ENCODE measurements at places on chromosomes 11 and 22.

- DNase-seq, result peak; percentile 60
Measured at GRCh38 chr11:30196400-30197206, 34.2 kb upstream of the FSHB start.

- no peak for DNase-seq
Measured at GRCh38 chr11:70100791-70101190, 22.7 kb downstream of the ANO1 start.

DNA sequence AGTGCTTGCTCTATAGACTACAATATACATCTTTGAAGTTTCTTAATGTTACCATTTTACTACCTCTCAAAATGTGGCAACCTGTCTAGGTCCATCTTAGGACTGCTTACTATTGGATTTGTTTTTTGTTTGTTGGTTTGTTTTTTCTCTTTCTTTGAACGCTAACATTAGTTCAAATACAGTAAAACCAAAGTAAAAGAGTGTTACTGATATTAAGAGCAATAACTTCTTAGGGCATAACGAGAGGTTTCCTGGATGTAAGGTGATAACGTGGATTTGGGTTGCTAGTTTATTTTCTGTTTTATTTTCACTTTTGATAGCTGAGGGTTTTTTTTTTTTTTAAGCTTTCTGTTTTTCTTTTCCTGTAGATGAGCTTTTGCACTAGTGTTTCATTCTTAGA, 43.6 kb downstream of the TMEM135 start:
- no peak for DNase-seq

GRCh38 chr11:122690801-122691548, 35.5 kb downstream of the UBASH3B start:
- DNase-seq, result no peak

GRCh38 chr11:128620309-128621100, 33.1 kb upstream of the ETS1 start:
- DNase-seq, result no peak

DNA sequence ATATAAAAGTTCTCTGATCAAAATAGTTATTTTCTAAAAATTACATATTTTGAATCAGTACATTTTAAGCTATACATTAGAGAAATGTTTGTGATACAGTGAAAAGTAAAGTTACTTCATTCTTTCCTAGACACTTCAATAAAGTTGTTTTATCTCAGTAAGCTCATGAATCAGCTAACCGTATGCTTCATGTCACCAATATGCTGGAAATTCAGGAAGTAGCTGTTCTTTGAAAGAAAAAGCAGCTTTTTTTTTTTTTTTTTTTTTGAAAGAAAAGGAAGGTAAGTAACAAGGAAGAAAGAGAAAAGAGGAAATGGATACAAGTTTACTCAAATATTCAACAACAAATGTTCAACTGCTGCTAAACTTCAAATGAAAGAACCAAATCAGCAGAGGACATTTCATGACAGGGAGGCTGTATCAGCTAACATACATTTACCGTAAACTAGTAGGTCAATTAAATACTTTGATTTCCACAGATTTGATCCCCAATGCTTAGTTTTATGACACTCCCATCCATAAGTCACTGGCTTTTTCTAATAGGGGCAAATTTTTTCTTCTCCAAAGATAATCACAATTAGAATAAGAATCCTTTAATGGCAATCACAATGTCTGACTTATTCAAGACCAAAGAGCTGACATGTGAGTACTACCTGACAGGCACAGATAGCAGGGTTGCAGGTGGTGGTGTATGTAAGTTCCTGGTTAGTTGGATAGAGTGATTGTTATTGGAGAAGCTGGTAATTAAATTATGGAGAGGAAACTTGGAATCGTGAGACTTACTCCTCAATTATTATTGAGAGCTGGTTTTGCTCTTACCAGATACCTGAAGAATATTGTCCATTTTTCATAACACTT, 754 bp downstream of the OR52A1 start:
- DNase-seq, result no peak

GRCh38 chr22:46684706-46685105, 53.3 kb downstream of the CERK start:
- no peak for DNase-seq

DNA sequence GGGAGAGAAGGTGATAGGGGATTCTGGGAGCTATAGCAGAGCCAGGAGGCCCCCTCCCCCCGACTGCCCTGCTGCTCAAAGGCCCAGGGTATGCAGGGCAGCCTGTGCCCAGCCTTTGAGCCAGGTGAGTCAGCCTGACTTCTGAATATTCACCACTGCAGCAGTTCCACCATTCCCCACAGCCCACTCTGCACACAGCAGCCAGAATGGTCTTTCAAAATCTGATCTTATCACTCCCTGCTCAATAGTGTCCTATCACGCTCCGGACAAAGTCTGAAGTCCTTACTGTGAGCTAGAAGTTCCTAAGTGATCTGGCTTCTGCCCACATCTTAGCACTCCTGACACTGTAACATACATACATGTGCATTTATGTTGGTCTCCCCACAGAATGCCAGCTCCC, 111.7 kb downstream of the BUD13 start:
- DNase-seq, result no peak

DNA sequence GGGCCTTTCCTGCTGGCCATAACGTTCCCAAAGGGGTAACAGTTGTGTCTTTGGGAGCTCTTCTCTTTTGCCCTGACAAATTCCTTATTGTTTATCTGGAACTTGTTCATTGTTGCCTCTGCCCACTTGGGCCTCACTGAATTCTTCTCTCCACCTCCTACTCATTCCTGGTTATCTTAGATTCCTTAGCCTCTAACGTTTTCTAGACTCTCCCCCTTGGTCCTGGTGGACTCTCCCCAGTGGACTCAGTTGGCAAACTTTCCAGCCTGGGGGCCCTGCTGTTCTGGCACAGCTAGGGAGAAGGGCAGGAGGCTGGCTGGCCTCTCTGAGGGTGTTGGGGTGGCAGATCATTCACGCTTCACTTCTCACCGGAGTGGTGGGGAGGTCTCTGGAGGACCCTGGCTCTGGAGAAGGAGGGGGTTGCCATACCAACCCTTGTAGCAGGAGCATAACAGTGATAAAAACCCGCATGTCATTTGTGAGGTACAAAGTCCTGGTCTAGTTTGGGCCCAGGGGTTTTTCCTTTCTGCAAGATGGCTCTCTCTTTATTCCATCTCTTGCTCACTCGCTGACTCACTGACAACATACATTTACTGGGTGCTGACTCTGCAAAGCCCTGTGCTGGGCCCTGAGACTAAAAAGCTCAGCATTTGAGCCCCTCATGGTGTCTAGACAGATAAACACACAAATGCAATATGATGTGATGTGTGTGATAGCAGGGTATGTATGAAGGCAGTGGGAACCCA, 39.7 kb downstream of the YWHAH start:
- DNase-seq, result no peak

GRCh38 chr11:127304634-127305033, 304.1 kb upstream of the KIRREL3 start:
- DNase-seq, result no peak

GRCh38 chr22:25404928-25405816, 159.3 kb upstream of the GRK3 start:
- DNase-seq, result peak; percentile 32

DNA sequence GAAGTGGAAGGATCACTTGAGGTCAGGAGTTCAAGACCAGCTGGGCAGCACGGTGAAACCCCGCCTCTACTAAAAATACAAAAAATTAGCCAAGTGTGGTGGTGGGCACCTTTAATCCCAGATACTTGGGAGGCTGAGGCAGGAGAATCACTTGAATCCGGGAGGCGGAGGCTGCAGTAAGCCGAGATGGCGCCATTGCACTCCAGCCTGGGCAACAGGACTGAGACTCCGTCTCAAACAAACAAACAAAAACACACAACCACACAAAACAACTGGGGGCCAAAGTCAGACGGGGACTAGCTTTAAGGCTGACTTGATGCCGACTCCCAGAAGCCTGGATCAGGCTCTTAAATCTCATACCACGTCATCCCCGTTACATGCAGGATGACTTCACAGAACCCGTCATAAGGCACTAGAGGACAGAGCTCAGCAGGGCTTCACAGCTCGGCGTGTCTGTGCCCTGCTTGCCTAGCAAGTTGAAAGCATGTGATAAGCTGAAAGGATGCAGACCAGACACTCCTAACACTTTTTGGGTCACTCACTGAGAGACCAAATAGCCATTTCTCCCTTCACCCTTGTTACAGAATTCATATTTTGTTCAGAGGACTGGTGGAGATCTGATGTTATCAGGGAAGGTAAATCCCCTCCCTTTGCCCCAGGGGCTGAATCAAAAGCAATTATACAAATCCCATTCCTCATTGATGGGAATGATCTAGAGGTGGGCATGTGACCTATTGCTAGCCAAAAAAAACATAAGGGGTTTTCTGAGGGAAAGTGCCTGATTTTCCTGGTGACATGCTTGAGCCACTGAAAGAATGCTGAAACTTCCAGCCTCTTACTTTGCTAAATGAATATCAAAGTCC, 65.4 kb downstream of the GAB2 start:
- DNase-seq, result peak; percentile 64

DNA sequence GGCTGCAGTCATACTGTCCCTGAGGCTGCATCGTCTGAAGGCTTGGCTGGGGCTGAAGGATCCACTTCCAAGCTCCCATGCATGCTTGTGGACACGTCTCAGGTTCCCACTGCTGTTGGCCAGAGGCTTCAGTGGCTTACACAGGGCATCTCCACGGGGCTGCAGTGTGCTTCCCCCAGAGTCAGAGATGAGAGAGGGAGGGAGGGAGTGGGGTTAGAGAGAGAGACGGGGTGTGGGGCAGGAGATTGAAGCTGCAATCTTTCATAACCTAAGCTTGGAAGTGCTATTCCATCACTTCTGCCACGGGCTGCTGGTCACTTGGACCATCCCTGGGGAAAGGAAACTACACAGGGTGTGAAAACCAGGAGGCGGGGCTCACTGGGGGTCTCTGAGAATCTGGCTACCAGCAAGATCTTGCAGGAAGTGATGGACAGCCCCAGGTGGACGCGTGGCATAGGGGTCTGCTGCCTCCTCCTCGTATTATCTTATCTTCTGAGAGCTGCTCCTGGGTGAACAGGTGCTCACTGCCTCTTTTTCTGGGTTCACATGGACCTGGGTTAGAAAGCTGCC, 63.0 kb upstream of the MYEOV start:
- no peak for DNase-seq

- DNase-seq, result no peak
Measured at GRCh38 chr22:37647928-37648327, 8.5 kb downstream of the SH3BP1 start.

- no peak for DNase-seq
Measured at GRCh38 chr11:9516113-9516512, 55.3 kb downstream of the ZNF143 start.

- peak; percentile 22 for DNase-seq
Measured at GRCh38 chr11:76083563-76084451, 122.5 kb downstream of the WNT11 start.

- peak; percentile 9 for DNase-seq
Measured at GRCh38 chr11:65225279-65226102, 36.3 kb upstream of the POLA2 start.

- DNase-seq, result no peak
Measured at GRCh38 chr22:33756508-33756949, 163.7 kb downstream of the LARGE1 start.

GRCh38 chr11:70490723-70491558, 92.6 kb downstream of the CTTN start:
- no peak for DNase-seq

DNA sequence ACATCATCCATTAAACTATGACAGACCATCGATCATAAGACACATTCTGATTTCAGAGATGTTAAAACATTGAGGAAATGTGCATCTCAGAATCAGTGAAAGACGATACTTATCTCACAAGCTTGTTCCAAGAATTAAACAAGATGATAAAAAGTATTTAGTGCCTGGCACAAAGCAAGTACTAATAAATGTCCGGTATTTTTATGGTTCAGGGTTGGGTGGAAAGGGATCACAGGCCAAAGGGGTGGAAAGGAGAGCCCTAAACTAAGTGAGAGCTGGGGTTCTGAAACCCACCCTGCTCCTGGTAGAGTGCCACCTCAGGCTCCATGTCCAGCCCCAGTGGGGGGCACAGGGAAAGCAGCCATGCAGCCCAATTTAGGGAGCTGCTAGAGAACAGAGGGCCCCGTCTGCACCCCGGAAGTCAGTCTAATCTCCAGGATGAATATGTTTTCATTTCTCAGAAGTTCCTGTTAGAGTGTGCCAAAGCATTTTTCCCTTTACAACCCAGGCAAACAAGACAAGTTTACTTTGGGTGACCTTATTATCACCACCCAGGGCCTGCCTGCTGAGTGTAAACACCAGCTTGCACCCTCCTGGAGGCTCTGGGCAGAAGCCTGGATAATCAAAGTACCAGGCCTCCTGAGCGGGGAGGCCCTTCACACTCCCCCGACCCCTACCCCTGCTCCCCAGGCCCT, 3.8 kb upstream of the CREB3L1 start:
- no peak for DNase-seq

- no peak for DNase-seq
Measured at GRCh38 chr11:116507849-116508695, 264.7 kb downstream of the BUD13 start.

DNA sequence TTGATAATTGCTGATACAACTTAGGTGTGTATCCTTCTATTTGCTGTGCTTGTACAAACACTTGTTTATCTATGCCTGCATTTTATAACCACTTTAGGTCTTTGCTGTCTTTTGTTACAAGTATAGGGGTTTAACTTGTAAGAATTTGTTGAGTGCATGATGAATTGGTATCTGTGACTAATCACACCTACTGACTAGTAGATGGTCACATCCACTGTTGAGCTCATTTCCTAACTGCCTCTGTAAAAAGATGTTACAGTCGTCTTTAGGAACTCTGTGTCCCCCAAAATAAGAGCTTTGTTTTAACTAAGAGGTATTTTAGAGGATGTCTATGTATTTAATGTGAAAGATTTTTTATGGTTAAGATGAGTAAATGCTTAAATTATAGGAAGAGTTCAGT, 60.5 kb downstream of the HIPK3 start:
- no peak for DNase-seq

GRCh38 chr22:25083807-25084200, 115.9 kb upstream of the CRYBB3 start:
- peak; percentile 22 for DNase-seq

- no peak for DNase-seq
Measured at GRCh38 chr22:49193901-49194465, 633.7 kb downstream of the BRD1 start.

DNA sequence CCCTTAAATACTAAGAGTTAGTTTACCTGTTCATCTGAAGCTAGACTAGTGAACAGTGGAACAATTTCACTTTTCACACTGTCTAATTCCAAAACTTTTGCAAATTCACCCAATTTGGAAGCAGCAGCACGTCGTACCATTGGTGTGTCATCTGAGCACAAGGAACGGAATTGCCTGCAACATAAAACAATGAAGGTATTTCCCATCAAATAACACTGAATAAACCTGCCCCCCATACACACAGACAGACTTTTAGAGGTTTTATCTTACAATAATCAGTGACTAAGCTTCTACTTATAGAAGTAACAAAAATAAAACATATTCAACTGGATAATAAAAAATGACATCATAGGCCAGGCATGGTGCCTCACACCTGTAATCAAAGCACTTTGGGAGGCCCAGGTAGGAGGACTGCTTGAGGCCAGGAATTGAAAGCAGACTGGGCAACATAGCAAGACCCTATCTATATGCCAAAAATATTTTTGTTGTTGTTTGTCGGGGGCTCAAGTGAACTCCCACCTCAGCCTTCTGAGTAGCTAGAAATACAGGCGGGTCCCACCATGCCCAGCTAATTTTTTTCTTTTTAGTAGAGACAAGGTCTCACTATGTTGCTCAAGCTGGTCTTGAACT, 6.3 kb downstream of the PPP2R1B start:
- DNase-seq, result no peak
